ENCODE measurements at places on chromosomes 1 and 21. TPM values are rescaled to one million over a fixed set of nuclear protein-coding genes. Genes with fewer than 3 reads are reported as not detected.
A peak's percentile ranks its signal among the peaks of the same experiment; 100 is the strongest.

Gene KIRREL1
- not detected for total RNA-seq

Gene HES3
- total RNA-seq, result not detected

Gene AADACL4
- total RNA-seq, result not detected

Gene NPHP4
- 9.9 TPM for total RNA-seq

Gene C1QA
- not detected for total RNA-seq

Gene DYNLT5
- not detected for total RNA-seq

Gene LORICRIN
- total RNA-seq, result not detected

Gene FNDC10
- 3.3 TPM for total RNA-seq

- H3K27ac ChIP-seq, result no peak overlapping the region
- H3K27me3 ChIP-seq, result peaks cover 6% of the 10 kb centered on the region
- DNase-seq, result no peak
- H3K4me3 ChIP-seq, result no peak overlapping the region
- H3K36me3 ChIP-seq, result peaks cover 6% of the 10 kb centered on the region
- H3K4me1 ChIP-seq, result peaks cover 10% of the 10 kb centered on the region
Observed at GRCh38 chr1:77347646-77348045, 65.8 kb downstream of the AK5 start.

DNA sequence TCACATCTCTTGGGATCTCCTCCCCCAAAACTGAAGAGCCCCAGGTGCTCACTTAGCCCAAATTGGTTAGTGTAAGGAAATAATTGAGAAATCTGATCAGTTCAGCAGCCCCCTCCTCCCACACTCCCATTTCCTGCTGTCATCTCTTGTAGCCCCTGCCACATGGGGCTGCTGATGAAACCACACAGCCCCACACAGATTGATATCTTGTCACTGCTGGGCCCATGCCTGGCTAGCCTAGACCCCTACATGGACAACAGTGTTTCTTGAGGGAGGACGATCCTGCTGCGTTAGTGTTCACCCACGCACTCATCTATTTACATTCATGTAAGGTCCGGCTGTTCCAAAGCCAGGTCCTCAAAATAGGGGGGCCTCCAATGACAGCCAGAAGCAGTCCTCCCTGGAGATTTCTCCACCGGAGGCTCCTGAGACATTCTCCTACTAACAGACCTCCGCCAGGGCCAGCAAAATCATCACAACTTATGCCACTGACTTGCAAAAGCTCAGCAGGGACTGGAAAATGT is 23.9 kb upstream of the RXRG start:
- no peak for DNase-seq
- H3K27ac ChIP-seq, result no peak overlapping the region
- H3K36me3 ChIP-seq, result peaks cover 2% of the 10 kb centered on the region
- no peaks in the 10 kb centered on the region for H3K4me1 ChIP-seq
- H3K27me3 ChIP-seq, result peaks cover 84% of the 10 kb centered on the region
- H3K4me3 ChIP-seq, result no peak overlapping the region

DNA sequence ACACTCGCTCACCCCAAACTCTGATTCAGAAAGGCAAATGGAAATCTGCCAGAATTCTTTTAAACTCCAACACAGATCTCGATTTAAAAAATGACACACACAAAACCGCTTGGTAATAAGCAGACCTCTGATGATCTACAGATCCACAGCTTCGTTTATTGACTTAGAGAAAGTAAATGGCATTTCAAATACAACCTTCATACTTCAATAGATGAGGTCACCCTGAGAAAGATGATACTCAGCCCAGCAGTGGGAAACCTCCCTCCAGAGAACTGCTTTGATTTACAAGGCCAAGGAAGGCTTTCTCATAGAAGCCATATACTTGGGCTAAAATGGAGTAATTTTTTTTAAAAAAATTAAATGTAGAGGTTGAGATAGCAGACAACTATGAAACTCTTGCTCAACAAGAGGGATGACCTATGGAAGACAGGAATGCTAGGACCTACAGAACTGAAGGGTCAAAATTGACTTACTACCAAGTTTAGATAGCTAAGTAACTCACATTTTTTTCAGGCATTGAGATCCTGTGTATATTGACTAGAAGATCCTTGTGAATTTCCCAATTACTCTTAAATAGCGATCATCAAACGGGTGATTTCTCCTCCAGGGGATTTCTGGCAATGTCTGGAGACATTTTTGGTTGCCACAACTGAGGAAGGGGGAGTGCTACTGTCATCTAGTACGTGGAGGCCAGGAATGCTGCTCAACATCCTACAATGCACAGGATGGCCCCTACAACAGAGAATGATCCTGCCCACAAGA is 143.9 kb downstream of the CLIC6 start:
- peak overlapping the region; percentile 89 for H3K27ac ChIP-seq
- peaks cover 78% of the 10 kb centered on the region for H3K4me1 ChIP-seq
- peaks cover 12% of the 10 kb centered on the region for H3K36me3 ChIP-seq
- H3K4me3 ChIP-seq, result no peak overlapping the region
- no peak for DNase-seq
- H3K27me3 ChIP-seq, result no peaks in the 10 kb centered on the region

- no peak overlapping the region for H3K27ac ChIP-seq
- DNase-seq, result no peak
- H3K4me3 ChIP-seq, result no peak overlapping the region
- H3K36me3 ChIP-seq, result peaks cover 7% of the 10 kb centered on the region
Observed at GRCh38 chr1:17689011-17689410, 66.1 kb upstream of the ACTL8 start.

- no peak within 1 kb of the TSS for H3K27ac ChIP-seq
- peaks cover 67% of the 10 kb centered on the region for H3K27me3 ChIP-seq
- H3K4me3 ChIP-seq, result peak within 1 kb of the TSS; percentile 76
Observed at GRCh38 chr1:32886004-32886827, at the start of gene HPCA. HPCA (plus strand) TSS chr1:32886491; CDS start chr1:32888899, 2,408 bp downstream.

DNA sequence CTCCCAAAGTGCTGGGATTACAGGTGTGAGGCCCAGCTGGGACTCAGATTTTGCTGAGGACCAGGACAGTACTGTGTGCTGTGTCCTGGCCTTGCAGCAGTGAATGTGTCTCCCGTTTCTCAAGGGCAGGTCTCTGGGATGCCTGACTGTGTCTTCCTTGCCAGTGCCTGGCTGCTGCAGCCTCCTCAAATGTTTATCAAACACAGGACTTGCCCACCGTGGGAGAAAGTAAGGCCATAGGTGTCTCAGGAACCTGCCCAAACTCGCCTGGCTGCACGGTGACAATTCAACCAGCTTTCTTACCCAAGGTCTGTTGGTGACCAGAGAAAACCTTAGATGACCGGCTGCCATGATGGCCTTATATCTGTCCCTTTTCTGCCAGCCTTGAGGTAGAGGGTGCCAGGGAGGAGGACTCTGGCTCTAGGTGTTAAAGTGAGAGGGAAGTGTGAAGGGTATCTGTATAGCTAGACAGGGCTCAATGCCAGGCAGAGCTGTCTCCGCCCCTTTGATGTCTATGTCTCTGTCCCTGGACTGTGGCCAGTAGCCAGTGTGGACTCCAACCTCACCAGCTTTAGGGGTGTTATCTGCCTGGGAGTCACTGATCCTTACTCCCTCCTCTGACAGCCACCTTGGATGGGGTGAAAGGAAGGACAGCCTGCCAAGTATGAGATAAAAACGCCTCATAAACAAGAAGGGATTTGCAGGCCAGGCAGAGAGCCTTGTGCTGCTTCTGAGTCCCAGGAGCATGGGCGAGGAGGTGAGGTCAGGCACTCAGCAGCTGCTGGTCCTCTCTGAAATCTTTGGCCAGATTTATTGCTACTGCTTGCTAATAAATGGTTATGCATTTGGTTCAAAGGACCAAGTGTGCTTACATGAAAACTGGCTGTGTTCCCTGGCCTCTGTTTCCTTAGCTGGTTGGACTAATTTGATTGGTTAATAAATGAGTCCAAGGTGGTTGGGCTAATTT is 22.3 kb downstream of the IL6R start:
- no peaks in the 10 kb centered on the region for H3K27me3 ChIP-seq
- peak overlapping the region; percentile 68 for H3K27ac ChIP-seq
- peaks cover 60% of the 10 kb centered on the region for H3K4me1 ChIP-seq
- H3K4me3 ChIP-seq, result no peak overlapping the region
- no peak for DNase-seq

DNA sequence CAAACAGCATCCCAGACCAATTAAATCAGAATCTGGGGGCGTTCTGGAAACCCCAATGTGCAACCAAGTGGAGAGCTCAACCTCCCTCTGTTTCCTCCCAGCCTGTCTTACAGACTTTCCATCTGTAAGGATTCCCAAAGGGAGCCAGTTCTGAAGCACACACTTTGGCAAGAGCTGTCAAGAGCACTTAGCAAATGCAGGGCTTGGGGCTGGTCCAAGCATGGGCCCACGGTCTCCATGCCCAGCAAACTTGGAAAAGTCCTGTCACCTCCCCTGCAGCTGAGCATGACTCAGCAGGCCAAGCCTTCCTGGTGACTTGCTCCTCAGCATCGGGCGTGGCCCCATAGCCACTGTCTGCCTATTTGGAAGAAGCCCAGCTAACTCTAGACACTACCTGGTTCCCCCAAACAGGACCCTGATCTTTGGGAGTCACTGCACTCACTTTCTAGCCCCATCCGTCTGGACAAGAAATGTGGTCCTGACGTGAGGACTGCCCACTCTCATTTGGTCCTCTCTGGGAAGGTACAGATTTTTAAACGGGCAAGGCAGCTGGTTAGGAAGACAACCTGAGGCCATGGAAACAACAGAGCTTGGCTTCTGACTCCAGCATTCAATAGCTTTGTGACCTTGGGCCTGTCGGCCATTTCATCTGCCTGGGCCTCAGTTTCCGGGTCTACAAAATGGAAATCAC is 16.9 kb downstream of the SLC2A1 start:
- H3K27ac ChIP-seq, result peak overlapping the region; percentile 95
- no peak for DNase-seq
- no peaks in the 10 kb centered on the region for H3K27me3 ChIP-seq
- peaks cover 8% of the 10 kb centered on the region for H3K36me3 ChIP-seq

DNA sequence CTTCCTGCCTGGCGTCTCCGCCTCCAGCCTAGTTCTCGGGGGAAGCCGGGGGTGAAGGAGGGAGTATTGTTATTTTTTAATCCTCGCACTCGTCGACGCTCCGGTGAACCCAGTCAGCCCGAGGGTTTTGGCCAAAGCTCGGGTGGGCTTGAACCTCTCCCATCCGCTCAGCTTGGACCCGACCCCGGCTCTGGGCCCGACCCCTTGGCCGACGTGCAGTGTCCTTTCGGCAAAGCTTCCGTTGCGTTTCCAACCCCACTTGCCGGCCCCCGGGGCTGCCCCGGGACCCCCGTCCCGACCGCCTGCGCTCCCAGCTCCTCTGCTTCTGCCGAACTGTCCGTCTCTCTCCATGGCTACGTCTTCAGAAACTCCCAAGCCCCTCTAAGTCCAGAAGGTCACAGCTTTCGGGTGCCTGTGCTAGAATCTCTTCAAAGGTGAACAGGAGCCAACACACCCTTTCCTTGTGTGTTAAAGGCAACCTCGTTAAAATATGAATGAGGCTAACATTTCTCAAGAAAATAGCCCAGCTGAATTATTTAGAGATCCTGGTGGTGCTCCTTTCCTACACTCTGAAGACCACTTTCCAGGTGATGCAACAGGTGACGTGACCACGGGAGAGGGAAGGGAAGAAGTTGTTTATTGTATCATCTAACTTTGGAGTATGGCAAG is 647 bp downstream of the DESI2 start:
- no peak overlapping the region for H3K4me3 ChIP-seq
- no peak overlapping the region for H3K27ac ChIP-seq
- no peak for DNase-seq
- H3K4me1 ChIP-seq, result peaks cover 30% of the 10 kb centered on the region
- H3K36me3 ChIP-seq, result peaks cover 2% of the 10 kb centered on the region

DNA sequence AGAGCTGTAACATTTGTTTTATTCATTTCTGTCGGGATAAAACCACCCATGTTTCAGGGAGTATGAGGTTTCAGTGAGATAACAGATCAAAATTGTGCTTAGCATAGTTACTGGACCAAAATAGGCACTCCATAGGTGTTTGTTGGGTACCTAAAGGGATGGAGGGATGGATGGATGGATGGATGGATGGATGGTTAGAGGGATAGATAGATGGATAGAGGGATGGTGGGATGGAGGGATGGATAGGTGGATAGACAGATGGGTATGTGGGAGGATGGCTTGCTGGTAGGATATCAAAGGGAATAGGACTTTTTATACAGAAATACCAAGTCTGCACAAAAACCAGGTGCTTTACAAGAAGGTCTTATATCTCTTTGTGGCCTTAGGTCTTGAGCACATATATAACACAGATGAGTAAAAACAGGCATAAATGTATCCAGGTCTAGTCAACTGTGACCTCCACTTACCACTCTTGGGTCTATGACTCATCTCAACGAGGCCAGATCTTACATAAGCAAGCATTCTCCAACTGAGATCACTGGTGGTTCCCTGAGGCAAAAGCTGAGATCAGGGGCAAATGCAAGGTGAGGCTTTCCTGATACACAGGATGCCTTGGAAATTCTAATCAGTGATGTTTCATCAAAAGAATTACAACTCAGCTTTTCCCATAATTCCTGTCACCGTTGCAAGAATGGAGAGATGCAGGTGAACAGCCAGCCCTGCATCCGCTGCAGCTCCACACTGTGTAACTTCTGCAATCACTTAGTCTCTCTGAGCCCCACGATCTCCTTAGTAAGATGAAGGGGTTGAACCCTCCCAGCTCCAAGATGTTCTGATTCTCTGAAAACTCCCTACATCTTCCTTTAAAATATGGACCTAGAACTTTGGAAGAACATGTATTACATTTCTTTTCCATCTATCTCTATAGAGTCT is 32.0 kb downstream of the PTAFR start:
- no peak for DNase-seq
- peaks cover 2% of the 10 kb centered on the region for H3K27me3 ChIP-seq
- H3K4me3 ChIP-seq, result no peak overlapping the region
- H3K4me1 ChIP-seq, result no peaks in the 10 kb centered on the region

DNA sequence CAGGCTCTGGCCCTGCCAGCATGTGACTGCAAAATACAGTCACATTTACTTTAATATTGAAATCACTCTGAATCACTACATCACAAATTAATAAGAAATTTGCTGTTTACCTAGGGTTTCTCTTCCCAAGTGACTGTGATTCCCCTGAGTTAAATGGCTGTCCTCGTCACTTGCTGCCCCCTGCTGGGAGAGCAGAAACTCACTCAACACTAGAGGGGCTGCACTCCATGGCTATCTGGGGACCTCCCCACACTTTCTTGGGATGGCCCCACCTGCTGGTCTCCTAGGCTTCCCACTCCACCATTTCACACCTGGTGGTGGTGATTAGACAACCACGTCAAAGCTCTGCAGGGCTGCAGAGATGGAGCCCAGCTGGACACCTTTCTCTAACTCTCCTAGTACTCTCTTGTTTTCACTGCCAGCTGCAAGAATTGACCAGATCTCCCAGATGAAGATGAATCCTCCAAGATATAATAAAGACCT is 63.4 kb downstream of the CD2 start:
- H3K27me3 ChIP-seq, result no peaks in the 10 kb centered on the region
- peak overlapping the region; percentile 96 for H3K27ac ChIP-seq
- peaks cover 2% of the 10 kb centered on the region for H3K36me3 ChIP-seq
- H3K4me1 ChIP-seq, result peaks cover 18% of the 10 kb centered on the region

- H3K4me1 ChIP-seq, result no peaks in the 10 kb centered on the region
- H3K27me3 ChIP-seq, result peaks cover 26% of the 10 kb centered on the region
- peaks cover under 1% of the 10 kb centered on the region for H3K36me3 ChIP-seq
- no peak overlapping the region for H3K27ac ChIP-seq
Observed at GRCh38 chr1:99677416-99677815, 31.5 kb downstream of the PALMD start.

Measured in T-helper 17 cell (primary cell).